ENCODE measurements at places on chromosomes 6 and 20.

DNA sequence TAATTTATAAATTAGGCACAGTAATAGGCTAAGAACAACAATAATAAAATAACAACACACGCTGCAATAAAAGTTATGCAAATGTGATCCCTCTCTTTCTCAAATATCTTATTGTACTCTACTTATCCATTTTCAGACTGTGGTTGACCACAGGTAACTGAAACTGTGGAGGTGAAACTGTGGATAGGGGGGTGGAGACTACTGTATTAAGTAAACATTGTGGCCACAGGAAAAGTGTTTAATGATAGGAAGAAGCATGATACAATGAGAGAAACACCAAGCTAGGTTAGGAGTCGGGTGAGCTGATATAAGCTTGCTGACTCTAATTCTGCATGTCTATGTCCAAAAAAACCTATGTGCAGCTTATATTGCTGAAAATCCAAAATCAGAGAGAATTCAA lies 23.0 kb downstream of the NHLRC1 start:
- DNase-seq, result no peak

- peak; percentile 49 for DNase-seq
Measured at GRCh38 chr20:52494244-52494643, 302.7 kb upstream of the ZFP64 start.

GRCh38 chr6:79617518-79617941 lies 13.6 kb upstream of the SH3BGRL2 start:
- no peak for DNase-seq

DNA sequence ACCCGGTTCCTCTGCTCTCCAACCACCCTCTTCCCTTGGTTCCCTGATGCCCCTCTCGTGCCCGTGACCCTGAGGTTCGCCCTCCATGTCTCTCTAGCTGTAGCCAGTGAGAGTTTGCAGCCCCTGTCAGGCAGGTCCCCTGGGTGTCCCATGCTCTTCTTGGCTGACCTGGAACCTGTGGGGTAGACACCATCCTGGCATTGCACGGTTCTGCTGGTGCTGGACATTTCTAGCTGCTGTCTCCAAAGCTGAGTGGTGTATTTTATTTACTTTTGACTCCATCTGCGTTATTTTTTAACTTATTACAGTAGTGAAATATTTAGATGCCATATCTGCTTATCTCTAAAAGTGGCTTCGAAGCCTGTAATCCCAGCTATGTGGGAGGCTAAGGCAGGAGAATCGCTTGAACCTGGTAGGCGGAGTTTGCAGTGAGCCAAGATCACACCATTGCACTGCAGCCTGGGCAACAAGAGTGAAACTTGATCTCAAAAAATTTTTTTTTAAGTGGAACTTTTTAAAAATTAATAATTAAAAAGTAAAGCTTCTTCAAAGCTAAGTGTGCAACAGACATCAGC lies 12.5 kb downstream of the ENTPD6 start:
- DNase-seq, result no peak

GRCh38 chr20:34332262-34332920 lies 29.2 kb upstream of the AHCY start:
- no peak for DNase-seq

GRCh38 chr6:44002593-44003344 lies 124.5 kb downstream of the MRPL14 start:
- DNase-seq, result peak; percentile 57

- peak; percentile 63 for DNase-seq
Measured at GRCh38 chr6:33620856-33621710, at the start of gene ITPR3. Gene ITPR3 (plus strand): TSS chr6:33621322. CDS start chr6:33621603, 281 bp downstream.

- DNase-seq, result no peak
Measured at GRCh38 chr20:35893942-35894341, 60.4 kb downstream of the SCAND1 start.

DNA sequence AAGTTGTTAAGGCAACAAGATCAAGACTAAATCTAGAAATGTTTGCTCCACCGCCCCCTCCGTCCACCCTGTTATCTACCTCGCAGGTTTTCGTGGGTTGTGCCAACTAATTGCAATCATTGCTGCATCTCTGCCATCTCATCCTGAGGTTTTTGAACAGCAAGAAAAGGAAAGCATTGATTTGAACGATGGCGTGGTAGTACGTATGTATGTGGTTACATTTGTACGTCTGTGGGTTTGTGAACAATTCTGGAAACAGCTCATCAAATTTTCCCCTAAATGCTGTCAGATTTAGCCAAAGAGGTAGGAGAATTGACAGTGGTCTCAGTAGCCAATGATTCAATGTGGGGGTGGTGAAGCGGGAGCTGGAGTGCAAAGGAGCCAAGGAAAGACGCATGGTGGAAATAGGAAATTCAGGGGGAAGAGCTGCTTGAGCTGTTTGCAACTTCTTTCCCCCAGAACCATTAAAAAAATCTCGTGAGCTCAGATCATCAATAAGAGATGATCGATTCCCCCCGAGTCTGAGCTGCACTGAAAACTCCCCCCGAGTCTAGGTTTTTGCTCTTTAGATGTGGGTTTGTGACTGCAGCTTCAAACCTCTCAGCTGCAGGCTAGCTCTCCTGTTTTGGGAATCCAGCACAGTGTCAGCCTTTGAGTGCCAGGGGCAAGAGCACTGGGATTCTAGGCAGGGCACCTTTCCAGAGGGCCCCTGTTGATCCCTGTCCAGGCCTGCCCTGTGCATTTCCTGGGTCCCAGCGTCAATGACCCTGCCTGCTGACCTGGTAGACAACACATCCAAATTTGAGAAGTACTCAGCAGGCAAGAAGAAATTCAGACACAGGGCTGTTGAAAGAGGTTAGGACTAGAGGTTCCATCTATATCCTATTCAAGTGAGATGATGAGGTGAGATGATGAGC lies 72.6 kb upstream of the LY86 start:
- DNase-seq, result peak; percentile 16

GRCh38 chr6:37260444-37260843 lies 2.5 kb upstream of the TMEM217 start:
- DNase-seq, result no peak

DNA sequence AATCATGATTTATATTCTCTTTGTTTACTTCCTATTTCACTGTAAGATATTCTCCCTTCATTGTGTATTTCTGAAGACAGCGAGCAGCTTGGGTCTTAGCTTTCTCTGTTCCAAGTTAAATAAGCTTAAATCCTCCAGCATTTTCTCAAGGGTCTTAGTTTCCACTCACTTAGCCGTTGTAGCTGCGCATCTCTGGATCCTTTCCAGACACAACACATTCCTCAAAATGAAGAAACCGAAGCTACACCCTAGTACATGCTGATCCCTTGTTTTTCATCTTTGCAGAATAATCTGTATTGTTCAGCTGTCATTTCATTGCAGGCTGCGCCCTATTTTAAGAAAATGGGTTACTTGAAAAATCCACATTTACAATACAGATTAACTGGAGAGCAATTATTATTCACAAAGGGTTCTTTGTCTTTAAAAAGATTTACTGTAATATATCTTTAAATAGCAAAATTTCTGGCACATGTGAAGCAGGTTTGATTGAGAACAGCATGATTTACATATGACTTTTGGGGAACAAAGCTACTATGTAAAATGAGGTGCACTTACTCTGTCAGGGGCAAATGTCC lies 375.8 kb downstream of the QKI start:
- no peak for DNase-seq

DNA sequence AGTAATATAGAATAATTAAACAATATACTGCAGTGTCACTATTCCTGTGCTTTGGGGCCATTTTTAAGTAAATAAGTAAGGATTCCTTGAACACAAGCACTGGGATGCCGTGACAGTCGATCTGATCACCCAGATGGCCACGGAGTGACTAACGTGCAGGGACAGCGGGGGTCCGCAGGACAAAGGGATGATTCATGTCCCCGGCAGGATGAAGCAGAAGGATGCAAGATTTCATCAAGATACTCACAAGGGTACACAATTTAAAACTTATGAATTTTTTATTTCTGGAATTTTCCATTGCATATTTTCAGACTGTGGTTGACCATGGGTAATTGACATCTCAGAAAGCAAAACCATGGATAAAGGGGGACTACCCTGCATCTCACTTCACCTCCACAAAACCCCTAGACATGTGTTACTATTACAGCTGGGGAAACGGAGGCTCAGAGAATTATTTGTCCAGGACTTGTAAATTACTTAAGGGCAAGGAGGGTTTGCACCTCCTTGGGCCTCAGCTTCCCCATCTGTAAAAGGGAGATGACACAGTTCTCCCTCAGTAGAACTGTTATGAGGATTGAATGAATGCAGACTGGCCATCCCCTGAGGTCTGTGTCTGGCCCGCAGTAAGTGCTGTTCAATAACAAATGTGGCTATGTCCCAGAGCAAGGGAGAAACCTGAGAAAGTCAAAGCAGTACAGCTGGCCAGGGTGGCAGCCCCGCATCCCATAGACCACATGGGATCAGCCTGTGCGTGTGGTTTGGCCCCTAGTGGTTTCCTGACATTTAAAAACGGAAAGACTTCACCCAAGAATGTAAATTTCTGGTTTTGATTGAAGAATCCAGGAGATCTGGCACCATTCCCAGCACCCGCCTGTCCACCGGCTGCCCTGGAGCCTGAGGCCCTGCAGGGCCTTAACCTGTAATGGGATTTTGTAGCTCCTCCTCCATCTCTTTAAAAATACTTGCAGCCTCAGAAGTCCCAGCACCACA lies 235.5 kb downstream of the BMP7 start:
- DNase-seq, result no peak

- no peak for DNase-seq
Measured at GRCh38 chr6:163828038-163828795, 413.7 kb downstream of the QKI start.

- DNase-seq, result no peak
Measured at GRCh38 chr6:45569210-45569945, 191.6 kb upstream of the SUPT3H start.

DNA sequence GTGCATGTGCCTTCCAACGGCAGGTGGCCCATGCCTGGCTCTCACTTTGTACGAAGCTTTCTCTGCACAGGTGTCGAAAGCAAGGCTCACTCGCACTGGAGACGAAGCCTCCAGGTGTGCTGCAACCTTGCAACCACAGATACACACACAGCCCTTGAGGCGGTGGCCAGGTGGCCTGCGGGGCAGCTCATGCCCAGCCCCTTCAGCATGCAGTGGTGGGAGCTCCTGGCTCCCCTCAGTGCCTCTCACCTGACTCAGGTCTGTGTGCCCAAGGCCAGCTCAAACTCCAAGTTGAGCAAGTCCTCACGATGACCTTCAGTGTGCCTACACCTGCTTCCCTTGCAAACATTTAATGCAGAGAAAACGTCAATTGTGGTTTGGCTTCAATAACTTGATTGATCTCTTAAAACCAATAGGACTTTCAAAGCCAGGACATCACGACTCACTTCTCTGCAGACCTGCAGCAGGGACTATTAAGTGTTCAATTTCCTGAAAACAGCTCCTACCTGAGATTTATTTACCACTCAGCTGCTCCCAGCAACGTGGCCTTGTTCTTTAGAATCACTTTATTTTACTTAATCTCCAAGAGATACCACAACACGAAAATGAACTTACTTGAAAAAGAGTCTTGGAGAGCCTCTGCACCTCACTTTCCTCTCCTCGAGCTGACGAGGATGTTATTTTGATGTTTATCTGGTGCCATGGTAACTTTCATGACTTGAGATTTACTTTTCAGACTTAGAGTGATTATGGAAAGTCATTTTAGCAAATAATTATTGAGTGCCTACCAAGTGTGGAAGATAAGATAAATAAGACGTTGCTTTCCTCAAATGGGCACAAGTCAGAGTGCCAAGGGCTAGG lies 86.3 kb downstream of the SLC22A23 start:
- no peak for DNase-seq

DNA sequence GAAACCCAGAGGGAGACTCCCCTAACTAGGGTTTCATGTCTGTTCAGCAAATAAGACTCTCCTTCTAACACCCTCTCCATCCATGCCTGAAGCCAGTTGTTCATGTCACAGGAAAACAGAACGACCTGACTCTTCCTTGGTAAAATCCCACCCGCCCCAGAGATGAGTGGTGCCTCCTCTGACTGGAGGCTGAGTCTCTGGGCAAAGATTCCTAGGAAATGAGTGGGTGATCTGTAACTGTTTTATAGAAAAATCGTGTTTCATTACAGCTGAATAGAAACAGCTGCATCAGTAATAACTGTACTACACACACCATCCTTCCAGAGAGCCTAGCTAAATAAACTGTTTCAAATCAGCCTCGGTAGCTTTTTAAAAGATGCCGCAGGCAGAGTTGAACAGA lies 37.4 kb upstream of the MRPS10 start:
- DNase-seq, result no peak

GRCh38 chr6:134503585-134504281 lies 185.8 kb upstream of the SGK1 start:
- DNase-seq, result no peak

- DNase-seq, result no peak
Measured at GRCh38 chr6:13251242-13251641, 77.1 kb downstream of the TBC1D7 start.

- no peak for DNase-seq
Measured at GRCh38 chr6:40152701-40153436, 218.6 kb upstream of the MOCS1 start.

DNA sequence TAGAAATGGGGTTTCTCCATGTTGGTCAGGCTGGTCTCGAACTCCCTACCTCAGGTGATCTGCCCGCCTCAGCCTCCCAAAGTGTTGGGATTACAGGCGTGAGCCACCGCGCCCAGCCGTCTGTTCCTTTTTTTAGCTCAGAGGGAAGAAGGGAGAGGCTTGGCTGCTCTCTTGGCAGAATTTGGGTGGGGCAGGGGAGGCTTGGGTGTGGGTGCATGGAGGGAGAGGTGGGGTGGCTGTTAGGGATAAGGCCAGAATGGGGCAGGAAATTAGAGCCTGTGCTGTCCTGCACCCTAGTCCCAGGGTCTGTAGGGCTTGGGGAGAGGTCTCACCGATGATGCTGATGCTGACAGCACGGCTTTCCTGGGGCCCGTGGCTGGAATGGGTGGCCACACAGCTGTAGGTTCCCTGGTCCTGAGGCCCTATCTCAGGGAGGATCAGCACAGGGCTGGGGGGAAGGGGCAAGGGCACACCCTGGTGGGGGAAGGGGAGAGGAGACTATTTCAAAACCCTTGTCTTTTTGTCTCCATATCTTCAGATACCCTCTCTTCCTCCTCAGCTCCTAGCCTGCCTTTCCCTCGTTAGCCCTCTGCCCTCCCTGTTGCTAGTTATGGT lies 2.0 kb downstream of the AGER start:
- no peak for DNase-seq

GRCh38 chr20:37649676-37650370 lies 44.0 kb upstream of the CTNNBL1 start:
- DNase-seq, result no peak

DNA sequence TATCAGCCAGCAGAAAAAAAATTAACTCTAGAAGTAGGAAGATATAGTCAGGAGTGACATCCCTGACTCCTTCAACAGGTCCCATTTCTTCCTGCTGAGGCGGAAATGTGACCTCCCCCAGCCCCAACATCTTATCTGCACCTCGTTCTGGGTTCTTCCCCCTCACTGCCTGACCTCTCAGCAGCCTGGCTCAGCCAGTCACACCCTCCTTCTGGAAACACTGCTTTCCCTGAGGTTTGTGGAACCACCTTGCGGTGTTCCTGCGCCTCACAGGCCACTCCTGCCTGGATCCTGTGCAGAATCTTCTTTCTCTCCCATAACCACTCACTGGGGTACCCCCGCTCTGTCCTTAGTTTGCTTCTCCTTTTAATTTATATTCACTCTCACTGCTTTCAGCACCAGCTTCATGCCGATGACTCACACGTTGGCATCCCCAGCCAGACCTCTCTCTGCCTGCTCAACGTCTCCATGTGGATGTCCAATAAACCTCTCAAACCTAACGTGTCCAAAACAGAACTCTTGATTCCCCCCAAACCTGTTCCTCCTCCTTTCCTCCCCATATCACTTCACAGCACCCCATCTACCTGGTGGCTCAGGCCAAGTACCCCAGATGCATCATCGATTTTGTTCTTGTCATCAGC lies 222.8 kb upstream of the PLN start:
- no peak for DNase-seq

GRCh38 chr6:142313284-142313683 lies 11.5 kb downstream of the ADGRG6 start:
- no peak for DNase-seq

- DNase-seq, result no peak
Measured at GRCh38 chr20:13220194-13220903, 725 bp upstream of the ISM1 start.
